ENCODE measurements at places on chromosomes 5 and 9.

GRCh38 chr5:115858396-115858795 is 16.7 kb downstream of the AP3S1 start:
- DNase-seq: no peak

DNA sequence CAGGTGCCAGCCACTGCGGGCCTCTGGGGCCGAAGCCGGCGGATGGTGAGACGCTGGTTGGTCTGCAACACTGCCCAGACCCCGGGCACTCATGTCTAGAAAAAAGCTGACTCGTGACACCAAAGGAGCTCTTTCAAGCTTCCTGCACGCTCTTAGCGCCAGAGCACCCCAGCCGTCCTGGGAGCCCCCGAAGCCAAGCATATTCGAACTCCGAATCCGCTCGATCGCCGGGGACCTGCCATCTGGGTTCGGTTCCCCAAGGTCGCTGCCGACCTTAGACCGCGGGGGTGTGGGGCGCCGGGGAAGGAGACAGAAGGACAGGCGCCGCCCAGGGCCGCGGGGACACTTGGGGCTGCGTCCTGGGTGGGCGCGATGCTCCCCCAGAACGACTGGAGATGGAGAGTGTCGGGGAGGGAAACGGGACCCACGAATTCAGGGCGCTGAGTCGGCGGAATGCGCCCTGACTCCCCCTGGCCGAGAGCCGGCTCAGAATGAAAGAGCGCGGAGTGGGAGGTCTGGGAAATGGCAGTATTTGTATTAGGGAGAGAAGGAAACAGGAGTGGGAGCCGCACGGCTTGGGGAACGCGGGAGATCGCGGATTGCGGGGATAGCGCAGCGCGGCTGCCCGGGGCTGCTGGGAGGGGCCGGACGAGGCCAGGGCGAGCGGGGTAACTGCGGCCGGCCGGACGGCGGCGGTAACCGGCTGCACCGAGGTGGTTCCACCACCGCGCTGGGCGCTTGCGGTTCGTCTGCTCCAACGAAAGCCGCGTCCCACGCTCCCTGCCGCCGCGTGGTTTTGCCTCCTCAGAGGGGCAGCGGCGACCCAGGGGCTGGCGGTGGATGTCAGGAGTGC is 20.1 kb upstream of the MARCHF6 start:
- DNase-seq: no peak

- DNase-seq: no peak
Measured at GRCh38 chr5:147648597-147648996, 133.9 kb downstream of the JAKMIP2 start.

DNA sequence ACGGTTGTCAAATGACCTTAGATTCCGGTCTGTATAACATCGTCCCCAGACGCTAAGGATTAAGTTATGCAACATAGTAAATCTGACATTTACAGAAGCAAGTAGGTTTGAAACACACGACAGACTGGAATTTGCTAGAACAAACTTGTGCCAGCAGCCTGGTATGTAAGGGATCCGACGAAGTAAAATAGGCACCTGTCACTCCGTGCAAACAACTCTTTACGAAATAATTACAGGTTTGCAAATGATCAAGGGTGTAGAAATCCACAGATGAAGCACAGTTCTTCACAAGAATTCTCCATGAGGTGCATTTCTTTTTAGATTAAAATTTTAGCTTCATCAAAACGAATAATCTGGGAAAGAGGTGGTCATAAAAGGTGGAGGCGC is 508 bp downstream of the MOCS2 start:
- no peak for DNase-seq

- no peak for DNase-seq
Measured at GRCh38 chr5:1026700-1027621, 18.4 kb downstream of the NKD2 start.

- no peak for DNase-seq
Measured at GRCh38 chr5:10946050-10946449, 185.0 kb upstream of the DAP start.

DNA sequence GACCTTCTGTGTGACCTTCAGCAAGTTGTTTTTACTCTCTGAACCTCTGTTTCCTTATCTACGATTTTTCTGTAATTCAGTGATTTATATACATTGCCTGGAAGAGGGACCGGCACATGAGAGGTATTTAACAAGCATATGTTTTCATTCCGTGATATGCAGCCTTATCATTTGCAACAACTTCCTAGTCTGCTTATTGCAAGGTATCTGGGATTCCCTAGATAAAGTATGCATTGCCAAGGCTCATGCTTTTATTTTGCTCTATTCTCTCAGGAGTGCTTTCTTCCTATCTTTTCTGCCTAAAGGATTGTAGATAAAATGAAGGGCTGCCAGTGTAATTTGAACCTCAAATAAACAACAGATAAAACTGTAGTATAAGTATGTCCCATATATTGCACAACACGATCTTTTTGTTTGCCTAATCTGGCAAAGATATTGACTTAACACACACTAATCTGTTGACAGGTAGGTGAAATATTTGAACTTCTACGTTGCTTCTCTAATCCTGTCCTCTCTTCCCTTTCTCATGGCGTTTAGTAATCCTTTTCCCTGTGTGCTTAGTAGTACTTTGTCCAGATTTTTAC is 377.2 kb upstream of the TNC start:
- no peak for DNase-seq

- DNase-seq: no peak
Measured at GRCh38 chr5:174596429-174596828, 128.0 kb upstream of the MSX2 start.

- no peak for DNase-seq
Measured at GRCh38 chr9:131169563-131170240, 44.3 kb downstream of the NUP214 start.

DNA sequence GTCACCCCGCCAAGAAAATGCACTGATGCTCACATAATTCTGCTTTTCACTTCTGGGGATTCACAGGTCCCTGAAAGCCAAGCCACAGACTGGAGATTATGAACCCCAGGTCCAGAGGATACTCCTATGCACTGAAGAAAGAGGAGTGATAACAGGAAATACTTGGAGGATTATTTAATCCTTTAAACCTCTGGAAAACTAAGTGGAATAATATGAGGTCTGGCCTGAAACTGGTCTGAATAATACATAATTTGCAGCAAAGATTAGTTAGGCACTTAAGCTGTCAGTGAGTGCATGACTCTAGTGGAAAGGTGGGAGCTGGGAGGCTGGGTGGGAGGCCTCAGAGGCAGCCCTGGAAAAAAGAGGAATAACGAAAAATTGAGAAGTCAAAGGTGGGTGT is 45.7 kb downstream of the MARCHF3 start:
- DNase-seq: no peak

- DNase-seq: no peak
Measured at GRCh38 chr9:131334629-131335367, 45.3 kb downstream of the PLPP7 start.

DNA sequence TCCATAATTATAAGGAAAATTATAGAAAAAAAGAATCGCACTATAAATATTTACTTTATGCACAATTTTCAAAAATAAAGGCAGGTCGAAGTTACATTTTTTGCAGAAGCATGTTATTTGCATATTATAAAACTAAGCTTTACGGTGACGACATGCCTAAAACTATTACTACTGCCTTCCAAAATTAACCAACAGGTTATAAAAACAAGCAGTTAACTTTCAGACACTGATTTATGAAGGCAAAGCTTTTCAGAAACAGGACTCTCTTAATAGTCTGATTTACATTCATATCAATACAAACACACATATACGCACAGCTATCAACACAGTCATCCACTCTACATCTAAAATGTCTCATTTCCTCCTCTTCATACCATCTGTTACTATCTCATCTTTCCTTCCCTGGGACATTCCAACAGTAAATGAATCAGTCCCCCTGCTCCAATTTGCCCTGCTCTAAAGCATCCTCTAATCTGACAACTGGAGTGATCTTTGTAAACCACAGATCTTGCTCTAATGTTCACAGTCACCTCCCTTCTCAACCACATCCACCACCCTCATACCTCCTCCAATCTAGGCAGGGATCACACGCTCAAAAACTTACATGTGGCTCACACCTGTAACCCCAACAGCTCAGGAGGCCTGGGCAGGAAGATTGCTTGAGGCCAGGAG is 21.6 kb downstream of the FBXW11 start:
- no peak for DNase-seq

GRCh38 chr5:32476891-32477290 is 32.4 kb upstream of the ZFR start:
- no peak for DNase-seq

- DNase-seq: no peak
Measured at GRCh38 chr5:144427866-144428265, 257.2 kb downstream of the KCTD16 start.

DNA sequence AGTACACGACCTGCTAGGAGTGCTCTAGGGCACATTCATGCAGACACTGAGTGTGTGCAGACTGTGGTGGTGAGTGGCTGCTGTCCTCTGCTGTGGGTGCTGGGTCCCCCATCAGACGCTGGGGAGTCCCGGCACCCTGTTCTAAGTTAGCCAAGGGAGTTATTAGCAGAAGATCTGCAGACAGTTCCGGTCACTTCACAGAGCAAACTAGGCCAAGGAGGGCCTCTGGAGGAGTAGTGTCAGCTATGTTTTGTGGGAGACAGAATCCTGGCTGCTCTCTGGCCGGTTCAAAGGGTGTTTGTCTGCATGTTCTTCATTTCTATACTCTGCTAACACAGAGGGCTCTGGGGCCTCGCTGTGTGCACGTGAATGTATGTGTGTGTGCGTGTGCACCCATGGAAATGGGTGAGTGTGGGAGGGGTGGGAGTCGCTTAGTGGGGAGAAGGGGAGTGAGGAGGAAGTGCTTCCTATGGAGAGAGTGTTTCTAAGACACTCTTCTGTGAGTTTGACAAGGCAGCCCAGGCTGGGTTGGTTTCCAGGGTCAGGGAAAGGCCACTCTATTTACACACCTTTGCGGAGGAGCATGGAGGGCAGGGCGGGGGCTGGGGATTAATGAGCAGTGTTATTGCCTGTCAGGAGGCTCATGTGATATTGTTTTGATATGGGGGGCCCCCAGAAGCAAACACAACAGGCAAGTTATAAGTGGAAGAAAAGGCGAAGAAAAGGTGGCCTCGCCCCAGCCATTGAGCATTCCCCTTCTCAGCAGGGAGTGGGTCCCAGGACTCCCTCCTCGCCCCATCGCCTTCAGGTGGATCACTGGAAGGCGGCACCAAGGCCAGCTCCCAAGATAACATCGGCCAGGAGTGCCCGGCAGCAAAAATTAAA is 68.9 kb downstream of the MACROH2A1 start:
- DNase-seq: no peak

DNA sequence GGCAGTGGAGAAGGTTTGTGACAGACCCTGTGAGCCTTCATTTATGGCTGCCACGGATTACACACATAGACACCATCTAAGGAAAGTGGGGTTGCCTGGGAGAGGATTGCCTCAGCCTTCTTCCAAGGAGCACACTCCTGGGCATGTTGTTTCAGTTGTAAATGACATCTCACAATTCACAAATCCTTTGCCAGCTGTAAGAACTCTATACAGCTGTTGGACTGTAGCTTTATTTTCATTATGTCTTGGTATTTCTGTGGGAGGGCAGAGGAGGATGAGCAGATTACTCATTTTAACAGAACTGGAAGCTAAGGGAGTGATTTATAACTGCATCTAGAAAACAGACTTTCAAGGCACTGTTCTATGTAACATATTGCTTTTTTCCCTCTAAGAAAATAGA is 25.6 kb downstream of the MELK start:
- no peak for DNase-seq
